NCI-H2107 (cell line): ENCODE measurements at places on chromosomes 7 and 10.

DNA sequence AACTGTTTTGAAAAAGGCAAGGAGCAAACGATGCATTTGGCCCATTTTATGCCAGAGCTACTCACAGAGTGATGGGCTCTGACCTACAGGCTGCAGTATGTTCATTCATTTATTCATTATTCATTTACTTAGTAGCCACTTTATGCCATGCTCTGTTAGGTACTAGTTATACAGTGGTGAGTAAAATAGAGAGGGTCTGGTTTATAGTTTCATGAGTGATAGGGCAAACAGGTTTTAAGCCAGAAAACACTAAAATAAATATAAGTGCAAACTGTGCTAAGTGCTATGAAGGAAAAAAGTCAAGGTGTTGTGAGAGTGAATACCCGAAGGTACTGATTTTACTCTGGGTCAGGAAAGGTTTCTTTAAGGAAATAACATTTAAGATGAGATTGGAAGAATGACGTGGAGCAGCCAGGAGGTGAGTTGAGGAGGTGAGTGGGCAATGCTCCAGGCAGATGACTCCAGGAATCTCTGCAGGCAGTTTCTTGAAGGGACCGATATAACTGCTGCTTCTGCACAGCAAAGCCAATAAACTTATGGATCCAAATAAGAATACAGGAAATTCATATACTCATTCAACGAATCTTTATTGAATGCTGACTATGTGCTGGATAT, 56.9 kb upstream of the FAM133B start:
- no peak for DNase-seq

DNA sequence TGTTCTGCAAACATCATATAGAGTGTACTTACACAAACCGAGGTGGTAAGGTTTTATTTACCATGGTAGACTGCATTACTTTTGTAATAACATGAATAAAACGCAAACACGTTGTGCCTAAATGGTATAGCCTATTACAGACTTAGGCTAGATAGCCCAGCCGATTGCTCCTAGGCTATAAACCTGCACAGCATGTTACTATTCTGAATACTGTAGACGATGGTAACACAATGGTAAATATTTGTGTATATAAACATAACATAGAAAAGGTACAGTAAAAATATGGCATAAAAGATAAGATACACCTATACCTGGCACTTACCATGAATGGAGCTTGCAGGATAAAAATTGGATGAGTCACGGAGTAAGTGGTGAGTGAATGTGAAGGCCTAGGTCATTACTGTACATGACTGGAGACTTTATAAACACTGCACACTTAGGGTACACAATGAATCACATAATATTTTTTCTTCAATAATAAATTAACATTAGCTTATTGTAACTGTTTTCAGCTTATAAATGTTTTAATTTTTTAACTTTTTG, 16.3 kb downstream of the AKR1D1 start:
- no peak for DNase-seq

DNA sequence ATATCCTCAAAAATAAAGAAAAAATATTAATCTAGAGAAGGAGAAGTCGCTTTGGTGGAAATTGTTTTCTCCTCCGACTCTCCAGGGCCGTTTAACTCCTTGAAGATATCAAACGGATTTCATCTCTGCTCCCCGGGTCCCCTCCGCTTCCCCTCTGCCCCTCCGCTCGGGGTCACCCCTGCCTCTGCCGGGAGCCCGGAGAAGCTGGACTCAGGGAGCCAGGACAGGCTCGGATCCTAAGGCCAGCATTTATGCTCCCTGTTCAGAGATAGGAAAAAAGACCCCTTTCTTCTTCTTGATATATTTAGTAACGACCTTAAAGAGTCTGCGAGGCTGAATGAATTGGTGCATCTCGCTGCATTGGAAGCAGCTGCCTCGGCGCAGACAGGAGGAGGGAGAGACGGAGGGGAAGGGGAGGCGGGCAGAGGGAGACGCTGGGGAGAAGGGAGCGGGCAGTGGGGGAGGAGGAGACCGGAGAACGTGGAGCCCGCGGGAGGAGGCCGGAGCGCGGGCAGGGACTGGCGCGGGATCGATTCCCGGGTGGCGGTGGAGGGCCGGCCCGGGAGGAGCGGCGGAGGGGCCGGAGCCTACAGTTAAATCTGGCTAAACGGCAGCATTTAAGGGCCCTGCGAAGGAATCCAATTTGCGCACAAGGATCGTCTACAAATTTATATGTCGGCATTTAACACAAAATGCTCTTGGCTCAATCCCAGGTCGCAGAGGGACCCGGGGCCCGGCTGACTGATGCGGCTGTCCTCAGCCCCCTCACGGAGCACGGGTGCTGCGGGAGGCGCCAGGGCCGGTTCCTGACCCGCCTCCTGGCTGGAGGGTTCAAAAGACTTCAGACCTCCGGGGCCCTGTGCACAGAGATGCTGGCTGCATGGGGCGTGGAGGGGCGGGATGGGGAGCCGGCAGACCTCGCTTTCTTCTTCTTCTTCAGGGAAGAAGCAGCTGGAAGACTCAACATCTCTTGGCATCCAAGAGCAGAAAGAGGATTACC, 55.6 kb downstream of the CRTAC1 start:
- DNase-seq: no peak

GRCh38 chr7:140458201-140458600, 21.1 kb downstream of the MKRN1 start:
- DNase-seq: no peak

- no peak for DNase-seq
These were observed 3.8 kb downstream of the SLC4A2 start for GRCh38 chr7:151063212-151063561.

- DNase-seq: no peak
These were observed 86.7 kb downstream of the LYZL2 start for GRCh38 chr10:30542895-30543288.

DNA sequence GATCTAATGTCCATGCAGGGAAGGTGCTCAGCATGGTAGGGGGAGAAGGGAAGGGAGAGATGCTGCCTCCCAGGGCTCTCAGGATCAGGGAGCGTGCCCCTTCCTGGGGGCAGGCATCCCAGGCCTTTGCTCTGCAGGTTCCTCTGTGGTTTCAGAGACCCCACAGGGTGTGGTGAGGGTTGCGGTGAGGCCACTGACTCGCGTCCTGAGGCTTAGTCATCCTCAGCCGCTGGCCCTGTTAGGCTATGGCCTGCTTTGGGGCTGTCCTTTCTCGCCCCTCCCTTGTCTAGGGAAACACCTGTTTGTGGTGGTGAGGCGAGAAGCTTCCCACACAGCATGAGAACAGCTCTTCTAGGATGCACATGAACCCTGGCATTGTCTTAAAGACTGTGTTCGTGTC, 558.3 kb upstream of the FOXK1 start:
- no peak for DNase-seq

GRCh38 chr10:73251683-73252444, 580 bp downstream of the MRPS16 start:
- no peak for DNase-seq

DNA sequence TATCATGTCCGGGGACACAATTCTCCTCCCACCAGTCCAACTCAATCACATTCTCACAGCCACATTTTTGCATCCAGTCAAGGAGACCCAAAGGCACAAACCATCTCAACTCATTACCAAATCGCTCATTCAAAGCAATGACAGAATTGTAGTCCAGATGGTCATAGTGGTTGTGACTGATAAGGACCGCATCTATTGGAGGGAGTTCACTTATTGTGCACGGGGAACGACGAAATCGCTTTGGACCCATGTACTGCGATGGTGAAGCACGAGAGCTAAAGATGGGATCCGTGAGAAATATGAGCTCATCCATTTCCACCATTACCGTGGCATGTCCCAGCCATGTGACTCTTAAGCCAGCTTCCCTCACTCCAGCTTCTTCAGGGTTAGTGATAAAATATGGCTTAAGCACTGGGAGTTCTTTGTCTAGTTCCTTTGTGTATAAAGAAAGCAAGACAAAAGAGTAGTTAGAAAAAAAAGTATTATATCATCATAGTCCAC, 29.1 kb downstream of the NAPEPLD start:
- no peak for DNase-seq

DNA sequence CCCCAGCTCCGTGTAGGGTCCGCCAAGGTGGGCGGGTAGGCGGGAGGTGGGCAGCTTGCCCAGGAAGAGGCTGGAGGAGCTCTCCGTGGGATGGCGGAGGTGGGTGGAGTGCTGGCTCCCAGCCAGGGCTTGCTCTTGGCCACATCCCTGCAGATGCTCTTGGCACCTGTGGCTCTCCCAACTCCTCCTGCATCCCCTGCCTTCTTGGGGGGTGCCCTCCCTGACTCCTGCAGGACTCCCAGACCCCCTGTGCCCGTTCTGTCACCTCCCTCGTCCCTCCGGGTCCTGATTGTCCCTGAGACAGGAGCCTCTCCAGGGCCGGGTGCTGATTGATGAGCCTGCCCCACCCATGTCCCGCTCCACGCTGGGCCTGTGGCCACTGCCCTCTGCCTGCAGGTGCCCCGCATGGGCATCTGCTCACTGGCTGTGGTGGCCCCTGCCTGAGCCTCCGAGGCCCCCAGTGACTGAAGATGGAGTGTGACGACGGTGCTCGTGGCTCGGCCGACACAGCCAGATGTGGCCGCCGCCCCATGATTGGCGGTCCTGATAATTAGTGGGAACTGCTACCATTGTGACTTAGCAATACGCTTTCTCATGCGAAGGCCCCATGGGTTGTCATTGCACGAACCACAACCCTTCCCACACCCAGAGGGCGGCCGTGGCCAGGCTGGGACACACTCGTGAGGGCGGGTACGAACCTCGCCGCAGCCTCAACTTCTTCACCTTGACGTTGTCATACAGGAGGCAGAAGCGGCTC, 23.6 kb downstream of the CFAP46 start:
- no peak for DNase-seq

DNA sequence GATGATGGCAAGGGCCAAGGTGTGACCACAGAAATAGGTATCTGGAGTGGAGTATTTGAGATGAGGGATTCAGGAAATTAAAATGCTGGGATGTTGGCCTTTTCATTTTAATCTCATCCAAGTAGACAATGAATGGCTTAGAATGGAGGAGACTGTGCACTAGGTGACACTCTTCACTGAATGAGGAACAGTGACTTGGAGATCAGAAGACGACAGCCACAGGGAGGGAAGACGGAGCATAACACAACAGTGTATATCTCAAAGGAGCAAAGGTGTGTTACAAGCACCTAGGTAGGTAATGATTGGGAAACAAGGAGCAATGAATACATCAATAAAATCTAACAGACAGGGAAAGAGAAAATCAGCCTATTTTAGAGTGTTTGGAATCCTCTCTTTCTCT, 4.1 kb upstream of the TAX1BP1 start:
- no peak for DNase-seq

GRCh38 chr7:76506081-76506440, 4.3 kb upstream of the UPK3B start:
- no peak for DNase-seq

- no peak for DNase-seq
These were observed 218.9 kb downstream of the FAM107B start for GRCh38 chr10:14555807-14556206.

GRCh38 chr7:50657912-50658311, 92.7 kb upstream of the DDC start:
- DNase-seq: no peak

GRCh38 chr10:47425813-47426419, 41.8 kb upstream of the ZNF488 start:
- DNase-seq: no peak

DNA sequence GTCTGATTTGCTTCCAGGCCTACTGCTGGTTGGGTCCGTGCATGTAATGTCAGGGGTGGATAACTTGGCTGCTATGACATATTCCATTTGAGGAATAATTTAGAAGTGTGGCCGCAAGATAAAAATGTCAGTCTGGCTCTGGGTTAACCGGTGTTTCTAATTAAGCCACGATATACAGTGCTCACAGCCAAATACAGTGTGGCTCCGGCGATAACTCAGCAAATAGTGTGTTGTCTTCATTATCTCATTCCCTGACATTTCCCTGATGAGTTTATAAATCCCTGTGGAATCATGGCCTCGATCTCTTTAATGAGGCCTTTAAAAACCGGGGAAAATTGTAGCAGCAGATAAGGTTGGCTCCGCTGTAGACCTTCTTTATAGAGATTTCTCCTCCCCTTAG, 1125.0 kb downstream of the TYW1 start:
- no peak for DNase-seq

- no peak for DNase-seq
These were observed 352.0 kb downstream of the SORCS3 start for GRCh38 chr10:104993085-104993484.

- no peak for DNase-seq
These were observed 221.7 kb upstream of the DKK1 start for GRCh38 chr10:52092390-52092789.

DNA sequence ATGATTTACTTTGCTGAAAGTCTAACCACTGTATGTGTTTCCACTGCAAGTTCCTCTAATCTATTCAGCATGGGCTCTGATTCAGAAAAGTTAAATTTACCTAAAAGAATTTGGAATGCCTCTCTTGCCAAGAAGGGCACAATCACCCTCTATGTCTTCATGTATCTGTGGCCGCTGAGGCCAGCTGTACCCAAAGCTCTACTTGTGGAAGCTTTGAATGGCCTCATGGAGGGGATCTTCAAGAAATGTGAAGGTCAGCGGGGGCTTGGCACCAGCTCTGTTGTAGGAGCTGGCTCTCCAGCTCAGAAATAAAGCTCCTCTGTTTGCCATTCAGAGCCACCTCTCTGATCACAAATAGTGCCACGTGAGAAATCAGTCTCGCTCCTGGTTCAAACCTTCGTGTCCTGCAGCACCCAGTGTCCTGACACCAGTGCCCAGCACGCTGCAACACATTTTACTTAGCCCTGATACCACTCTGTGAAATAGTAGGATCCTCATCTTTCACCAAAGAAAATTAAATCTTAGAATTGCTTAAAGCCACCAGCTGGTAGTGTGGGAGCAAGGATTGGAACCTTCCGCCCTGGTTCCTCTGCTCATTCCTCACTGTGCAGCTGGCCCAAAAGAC, 61.1 kb downstream of the PKD1L1 start:
- DNase-seq: no peak

- no peak for DNase-seq
These were observed 40.3 kb upstream of the GTF2I start for GRCh38 chr7:74617180-74617744.

DNA sequence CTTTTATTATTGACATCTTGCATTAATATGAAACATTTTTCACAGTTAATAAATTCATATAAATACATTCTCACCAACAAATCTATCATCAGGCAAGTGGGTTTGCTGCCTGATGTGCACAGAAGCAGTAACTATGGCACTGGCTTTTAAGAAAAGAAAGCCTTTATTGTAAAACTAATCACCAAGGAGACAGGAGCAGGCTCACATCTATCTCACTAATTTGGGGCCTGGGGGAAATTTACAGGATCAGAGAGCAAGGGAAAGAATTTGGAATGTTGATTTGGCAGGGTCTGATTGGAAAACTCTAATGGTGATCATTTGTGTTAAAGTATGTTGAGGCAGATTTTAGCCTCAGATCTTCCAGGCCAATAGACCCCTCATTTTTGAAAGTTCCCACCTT, 605.7 kb downstream of the POM121L12 start:
- DNase-seq: no peak
